Right ventricle myocardium inferior (tissue), 1 donor: ENCODE measurements at places on chromosomes 1 and 21. TPM values are rescaled to one million over a fixed set of nuclear protein-coding genes. Genes with fewer than 3 reads are reported as not detected.

DNA sequence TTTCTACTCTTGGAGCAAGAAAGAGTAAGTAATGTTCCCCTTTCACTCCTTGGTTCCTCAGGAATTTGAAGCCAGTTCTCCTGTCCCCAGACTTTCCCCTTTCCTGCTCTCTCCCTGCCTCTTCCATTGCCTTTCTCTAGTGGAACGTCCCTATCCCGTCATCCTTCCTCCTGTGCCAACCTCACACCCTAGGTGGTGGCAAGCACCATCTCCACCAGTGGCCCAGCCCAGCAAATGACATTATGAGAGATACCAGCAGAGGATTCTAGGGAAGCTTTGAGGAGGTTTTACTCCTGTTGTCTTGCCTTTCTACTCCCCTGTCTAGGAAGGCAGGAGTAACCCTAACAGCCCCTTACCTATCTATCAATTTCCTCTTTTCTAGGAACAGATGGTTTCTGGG is 8.1 kb upstream of the TACSTD2 start:
- DNase-seq = no peak

- no peak for DNase-seq
Observed at GRCh38 chr1:86239894-86240293, 83.3 kb upstream of the COL24A1 start.

- DNase-seq = no peak
Observed at GRCh38 chr1:201275253-201275666, 8.0 kb upstream of the PKP1 start.

GRCh38 chr1:6126028-6126427 is 54.1 kb downstream of the CHD5 start:
- DNase-seq = no peak

- no peak for DNase-seq
Observed at GRCh38 chr21:25967181-25967900, 203.2 kb downstream of the APP start.

- no peak for DNase-seq
Observed at GRCh38 chr21:38806942-38807284, 1.2 kb downstream of the ETS2 start.

GRCh38 chr1:81128079-81128478 is 672.7 kb upstream of the ADGRL2 start:
- DNase-seq = no peak

PLCH2 gene
- 0.46 TPM for total RNA-seq

- DNase-seq = no peak
Observed at GRCh38 chr1:210596641-210597040, 267.9 kb downstream of the HHAT start.

- no peak for DNase-seq
Observed at GRCh38 chr1:151838222-151839081, 1.2 kb downstream of the C2CD4D start.

MMEL1 gene
- 0.35 TPM for total RNA-seq

DNA sequence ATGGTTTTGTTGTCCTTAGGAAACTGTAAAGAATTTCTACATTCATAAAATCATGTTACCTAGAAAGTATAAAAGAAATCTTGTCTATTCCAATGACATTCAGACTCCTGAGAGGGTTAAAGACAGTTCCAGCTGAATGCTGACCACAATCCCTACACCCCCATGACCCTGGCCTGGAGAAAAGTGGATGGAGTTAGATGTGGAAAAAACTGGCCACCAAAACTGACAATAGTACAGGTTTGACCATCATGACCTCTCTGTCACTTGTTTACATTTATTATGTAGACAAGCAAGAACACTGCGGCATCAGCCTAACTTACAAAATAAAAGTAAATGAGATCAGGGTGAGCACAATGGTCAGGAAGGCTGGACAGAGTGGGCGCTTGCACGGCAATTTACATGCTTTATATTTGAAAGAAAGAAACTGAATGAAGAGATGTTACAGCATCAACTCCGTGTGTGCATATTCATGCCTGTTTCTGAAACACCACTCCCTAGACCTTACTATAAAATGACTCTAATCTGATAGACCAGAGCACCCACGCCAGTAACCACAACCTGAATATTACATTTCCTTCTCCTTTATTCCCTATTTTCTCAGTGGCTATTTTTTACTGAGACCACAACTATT is 116.0 kb downstream of the ESRRG start:
- DNase-seq = no peak

- no peak for DNase-seq
Observed at GRCh38 chr1:37776946-37777516, 12.1 kb upstream of the EPHA10 start.

DNA sequence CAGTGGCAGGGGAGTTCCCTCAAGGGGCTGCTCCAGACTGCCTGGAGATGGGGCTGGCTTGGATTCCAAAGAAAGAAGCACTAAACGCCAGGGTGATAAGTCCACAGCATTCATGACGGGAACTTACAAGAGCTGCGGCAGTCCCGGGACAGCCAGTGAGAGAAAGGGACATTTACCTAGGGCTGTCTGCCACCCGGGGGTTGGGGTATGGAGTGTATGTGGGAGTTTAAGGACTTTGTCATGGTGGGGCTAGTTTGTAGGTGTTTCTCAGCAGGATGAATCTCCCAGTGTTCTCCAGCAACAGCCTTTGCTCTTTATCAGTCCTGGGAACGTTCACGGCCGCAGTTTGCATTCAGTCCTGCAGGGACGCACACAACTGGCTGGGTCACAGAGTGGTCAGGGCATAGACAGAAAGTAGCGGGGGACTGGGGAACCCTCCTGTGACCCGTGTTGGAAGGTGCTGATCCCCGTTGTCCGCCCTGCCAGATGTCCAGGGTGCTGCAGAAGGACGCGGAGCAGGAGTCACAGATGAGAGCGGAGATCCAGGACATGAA is 41.4 kb upstream of the HMGN1 start:
- DNase-seq = no peak

GRCh38 chr1:27621051-27621920 is 13.7 kb downstream of the FGR start:
- no peak for DNase-seq

DNA sequence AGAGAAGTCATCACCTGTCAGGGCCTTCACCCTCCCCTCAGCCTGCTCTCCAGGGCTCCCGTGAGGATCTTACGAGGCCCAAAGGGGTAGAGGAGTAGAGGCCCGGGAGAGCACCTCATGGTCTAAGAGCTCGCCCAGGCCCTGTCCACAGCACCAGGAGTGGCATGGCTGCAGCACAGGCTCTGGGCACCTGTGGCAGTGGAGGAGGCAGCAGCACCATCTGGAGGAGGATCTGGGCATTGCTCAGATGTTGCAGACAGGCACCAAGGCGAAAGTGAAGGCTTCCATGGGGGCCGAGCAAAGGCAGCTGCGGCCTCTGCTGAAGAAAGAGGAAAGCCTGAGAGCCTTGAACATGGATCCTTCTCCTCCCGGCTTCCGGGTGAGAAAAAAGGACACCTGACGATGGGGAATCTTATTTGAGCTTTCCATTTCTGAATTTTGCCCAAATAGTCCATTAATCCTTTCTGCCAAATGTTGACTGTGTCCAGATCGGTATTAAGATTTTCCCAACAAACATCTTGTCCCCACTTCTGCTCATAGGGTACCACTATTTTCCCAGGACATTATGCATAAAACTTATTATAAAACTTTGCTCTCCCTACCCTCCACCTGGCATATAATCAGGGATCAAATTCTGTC is 604.7 kb downstream of the PTPRC start:
- peak; percentile 72 for DNase-seq

ITGB3BP gene
- total RNA-seq = 9.3 TPM

GRCh38 chr1:6245869-6246496 is 2.0 kb downstream of the HES3 start:
- DNase-seq = peak; percentile 65

GRCh38 chr1:166859597-166859996 is 16.5 kb downstream of the TADA1 start:
- DNase-seq = no peak

GRCh38 chr1:157247005-157247763 is 109.0 kb upstream of the ETV3 start:
- no peak for DNase-seq

OR2T35 gene
- total RNA-seq = not detected

GRCh38 chr1:54806931-54807611 is 5.9 kb upstream of the TTC22 start:
- no peak for DNase-seq

GRCh38 chr1:204714194-204714860 is 28.8 kb upstream of the LRRN2 start:
- no peak for DNase-seq

ASPM gene
- total RNA-seq = 0.35 TPM

SEMA4A gene
- 2.2 TPM for total RNA-seq

AVPR1B gene
- total RNA-seq = not detected

DNA sequence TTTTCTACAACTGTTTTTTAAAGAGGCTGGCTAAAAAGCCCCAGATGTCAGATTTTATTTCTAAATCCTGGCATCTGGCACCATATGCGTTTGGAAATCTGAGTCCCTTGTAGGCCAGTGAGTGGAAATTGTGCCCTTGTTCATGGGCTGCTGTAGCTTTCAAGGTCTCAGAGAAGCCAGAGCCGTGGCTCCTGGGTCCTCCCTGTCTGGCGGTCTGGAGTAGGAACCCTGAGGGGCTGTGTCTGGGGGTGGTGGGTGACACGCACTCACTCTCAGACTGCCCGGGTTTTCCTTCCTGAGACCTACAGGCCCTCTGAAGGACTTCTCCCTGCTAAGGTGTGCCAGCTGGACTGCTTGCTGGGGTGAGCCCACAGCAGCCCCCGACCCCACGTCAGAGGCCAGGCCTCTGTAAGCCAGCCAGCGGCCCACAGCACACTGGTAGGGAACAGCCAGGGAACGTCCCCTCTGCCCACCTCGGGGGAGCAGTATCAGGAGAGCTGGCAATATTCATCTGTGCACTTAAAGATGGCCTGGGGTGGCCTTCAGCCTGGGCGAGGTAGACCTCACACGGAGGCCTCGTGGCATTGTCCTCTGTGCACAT is 151.5 kb downstream of the PEX14 start:
- peak; percentile 50 for DNase-seq

DNA sequence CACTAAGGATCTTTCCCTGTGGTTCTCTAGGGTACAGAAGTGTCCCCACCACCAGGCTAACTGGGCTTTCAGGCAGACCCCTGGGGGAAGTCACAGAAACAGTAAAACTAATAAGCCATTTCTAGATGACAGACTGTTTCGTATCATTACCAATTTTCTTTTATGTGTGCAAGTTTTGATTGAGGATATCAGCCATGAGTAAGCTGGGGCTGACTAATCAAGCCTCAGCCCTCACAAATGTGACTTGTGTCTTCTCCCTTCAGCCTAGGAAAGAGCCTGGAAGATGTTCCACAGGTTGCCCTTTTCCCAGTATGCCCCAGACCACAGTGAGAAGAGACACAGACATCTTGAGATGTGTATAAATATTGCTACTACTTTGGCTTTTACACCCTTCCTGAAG is 10.5 kb downstream of the PTGFRN start:
- no peak for DNase-seq

DNA sequence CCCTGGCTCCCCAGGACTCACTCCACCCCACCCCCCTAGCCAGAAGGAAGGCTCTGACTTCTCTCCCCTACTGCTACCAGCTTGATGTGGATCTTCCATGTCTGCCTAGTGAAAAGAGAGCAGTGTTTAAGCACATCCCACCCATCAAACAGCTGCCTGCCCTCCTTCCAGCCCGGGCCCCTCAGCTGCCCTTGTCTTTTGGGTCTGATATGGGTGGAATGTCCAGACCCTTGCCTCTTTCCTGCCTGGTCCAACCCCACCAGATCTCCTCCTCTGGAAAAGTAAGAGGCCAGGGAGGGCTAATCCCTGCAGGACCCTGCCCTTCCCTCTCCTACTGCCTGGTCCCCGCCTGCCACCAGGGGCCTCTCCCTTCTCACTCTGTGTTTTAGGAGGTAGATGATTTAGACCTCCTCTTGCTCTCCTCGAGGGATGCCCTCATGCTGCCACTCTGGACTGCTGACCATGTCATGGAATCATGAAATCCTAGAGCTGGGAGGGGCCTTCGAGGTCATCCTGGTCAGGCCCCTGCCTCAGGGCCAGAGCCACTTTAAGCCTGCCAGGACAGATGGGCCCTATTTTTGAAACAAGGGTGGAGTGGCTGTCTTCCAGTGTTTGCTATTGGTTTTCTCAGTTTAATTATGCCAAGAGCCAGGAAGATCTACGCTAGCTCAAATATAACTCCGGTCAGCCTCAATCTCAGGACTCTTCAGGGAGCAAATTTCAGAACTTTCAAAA is 15.8 kb upstream of the HSPG2 start:
- DNase-seq = no peak

DNA sequence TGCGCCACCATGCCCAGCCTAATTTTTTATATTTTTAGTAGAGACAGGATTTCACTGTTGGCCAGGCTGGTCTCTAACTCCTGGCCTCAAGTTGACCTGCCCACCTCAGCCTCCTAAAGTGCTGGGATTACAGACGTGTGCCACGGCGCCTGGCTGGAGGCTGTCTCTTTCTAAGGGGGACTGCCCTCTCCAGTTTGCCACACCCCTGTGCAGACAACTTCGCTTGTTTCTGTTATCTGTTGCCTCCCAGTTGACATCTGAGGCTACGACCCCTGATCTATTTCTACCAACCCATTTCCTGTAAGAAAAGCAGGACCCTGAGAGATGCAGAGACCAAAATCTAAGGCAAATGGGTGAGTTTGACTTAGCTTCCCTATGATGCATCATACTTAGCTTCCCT is 24.0 kb upstream of the VASH2 start:
- DNase-seq = no peak

DNA sequence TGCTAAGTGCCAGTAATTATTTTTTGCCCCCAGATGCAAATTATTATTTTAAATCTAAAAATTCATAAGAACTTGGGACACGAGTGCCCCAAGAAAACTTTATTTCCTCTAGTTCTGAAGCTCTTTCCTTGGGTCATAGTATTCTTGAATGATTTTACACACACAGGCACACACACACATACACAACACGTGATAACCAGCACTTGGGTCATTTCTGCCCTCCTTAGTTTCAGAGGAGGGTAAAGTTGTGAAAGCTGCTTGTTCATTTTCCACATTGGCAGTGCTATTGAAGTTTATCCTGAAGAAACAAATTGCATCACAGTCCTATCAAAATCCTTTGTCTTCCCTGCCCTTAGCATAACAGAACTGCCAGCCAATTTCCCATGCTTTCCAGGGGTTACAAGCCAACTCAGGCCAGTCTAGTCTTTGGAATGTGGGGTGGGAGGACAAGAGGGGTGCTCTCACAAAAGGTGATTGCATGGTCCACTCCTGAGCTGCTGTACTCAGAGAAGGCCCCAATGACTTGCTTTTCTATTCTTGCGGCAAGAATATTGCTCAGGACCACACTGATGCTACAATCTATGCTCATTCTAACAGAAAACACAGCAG is 98.5 kb upstream of the POGK start:
- DNase-seq = no peak
